AG10803 (cell line): ENCODE measurements at places on chromosomes 3 and 15.

- DNase-seq: peak; percentile 22
Measured at GRCh38 chr15:69973102-69973714, 124.5 kb downstream of the TLE3 start.

DNA sequence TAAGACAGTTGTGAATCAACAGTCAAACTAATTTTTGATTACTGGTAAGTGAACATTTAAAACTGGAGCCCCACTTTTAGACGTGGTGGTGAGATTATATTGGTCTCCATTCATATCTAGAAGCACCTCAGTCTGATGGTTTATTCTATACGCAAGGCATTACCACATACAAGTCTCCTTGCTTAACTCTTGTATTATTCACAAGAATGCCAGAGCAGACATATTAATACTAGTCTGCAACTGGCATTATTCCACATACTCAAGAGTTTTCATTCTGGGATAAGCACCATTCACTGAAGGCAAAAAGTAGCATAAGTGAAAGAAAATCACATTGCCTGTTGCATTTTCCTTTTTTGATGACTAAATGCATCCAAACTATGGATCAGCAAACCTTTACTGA lies 36.9 kb upstream of the MEIS2 start:
- DNase-seq: no peak

DNA sequence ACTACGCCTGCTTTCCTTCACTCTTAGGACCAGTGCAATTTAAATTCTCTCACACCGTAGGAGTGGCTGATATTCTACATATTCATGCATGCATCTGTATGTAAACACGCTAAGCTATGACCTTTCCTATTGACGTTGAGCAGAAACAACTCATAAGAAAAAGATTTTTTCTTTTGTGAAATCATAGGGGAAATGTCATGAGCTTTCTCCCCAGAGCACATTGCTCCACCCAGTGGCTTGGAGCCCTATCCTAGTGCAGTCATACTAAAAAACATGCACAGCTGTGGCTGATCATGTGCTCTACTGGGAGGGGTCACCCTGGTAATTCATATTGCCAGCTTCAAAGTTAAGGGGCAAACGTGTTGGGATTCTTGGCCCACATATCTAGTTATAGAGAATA lies 1.8 kb upstream of the MESD start:
- peak; percentile 75 for DNase-seq

DNA sequence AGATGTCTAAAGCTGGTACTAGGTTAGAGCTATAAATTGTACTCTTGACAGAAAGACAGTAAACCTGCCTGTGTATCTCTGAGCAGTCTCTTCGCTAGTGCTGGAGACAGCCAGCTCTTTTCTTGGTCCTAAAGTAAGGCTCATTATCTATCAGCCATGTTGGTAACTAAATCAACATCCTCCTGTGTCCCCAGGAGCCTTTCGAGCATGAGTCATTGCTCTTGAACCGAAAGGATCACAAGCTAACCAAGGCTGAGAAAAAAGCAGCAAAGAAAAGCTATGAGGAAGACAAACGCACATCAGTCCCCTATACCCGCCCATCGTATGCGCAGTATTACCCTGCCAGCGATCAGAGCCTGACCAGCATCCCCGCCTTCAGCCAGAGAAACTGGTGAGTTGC lies 25.0 kb upstream of the TEX264 start:
- DNase-seq: no peak

DNA sequence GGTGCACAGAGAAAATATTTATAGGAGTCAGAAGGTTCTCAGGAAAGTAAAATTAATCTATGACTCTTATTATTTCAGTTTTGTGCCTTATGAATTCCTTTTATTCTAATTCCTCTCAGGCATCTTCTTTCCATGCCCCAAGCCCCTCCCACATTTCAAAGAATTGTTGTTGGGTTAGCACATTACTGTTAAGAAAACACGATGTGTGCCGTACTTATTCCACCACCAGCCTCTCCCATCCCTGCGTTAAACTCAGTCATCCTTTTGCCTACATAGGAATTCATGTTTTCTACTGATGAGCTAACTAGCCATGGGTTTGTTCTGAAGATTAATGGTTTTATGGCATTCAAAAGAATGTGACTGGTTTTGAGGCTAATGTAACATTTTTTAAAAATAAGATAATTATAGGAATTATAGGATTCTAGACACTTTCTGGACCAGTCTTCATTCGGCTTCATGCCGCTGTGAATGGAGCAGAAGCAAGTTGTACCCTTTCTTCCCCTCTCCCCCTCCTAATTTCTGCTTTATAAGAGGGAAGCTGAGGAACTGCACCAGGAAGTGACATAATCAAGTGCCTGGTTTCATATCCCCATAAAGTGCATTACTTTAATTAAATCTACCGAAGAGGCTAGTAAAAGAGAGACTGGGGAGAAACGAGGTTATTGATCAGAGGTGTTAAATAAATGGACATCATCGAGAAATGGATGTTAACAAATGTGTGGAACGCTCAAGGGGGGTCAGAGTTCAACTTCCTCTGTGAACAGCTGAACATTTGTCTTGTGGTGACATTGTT lies 12.3 kb upstream of the MB21D2 start:
- peak; percentile 61 for DNase-seq

DNA sequence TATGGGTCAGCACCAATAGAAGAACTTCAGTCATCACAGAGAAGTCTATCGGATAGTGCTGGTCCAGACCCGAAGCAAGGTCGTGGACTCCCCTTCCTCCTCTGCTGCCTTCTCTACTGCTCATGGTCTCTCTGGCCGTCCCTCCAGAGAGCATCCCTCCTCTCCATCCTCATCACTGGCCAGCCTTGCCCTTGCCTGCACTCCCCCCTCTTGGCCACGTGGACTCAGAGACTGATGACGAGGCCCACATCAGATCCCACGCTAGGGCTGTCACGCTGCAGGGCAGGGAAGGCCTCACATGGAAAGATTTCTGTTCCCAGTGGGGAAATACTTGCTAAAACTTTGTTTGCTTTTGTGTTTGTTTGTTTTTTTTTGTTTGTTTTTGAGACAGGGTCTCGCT lies 35.3 kb downstream of the IGDCC3 start:
- DNase-seq: no peak

- no peak for DNase-seq
Measured at GRCh38 chr15:27731776-27732175, 367.3 kb downstream of the OCA2 start.
